ENCODE measurements at places on chromosomes 12 and 14. TPM values are rescaled to one million over a fixed set of nuclear protein-coding genes. Genes with fewer than 3 reads are reported as not detected.

The RHOJ gene
- 2.4 TPM for total RNA-seq

The GPR135 gene
- 0.84 TPM for total RNA-seq

The SERPINA9 gene
- total RNA-seq = not detected

The VRTN gene
- not detected for total RNA-seq

The OVCH1 gene
- not detected for total RNA-seq

The CLEC4C gene
- not detected for total RNA-seq

The CATSPERB gene
- total RNA-seq = not detected

The IL26 gene
- not detected for total RNA-seq

The RTL1 gene
- not detected for total RNA-seq

The CCDC175 gene
- total RNA-seq = not detected

The FOXG1 gene
- 0.15 TPM for total RNA-seq

The CCDC184 gene
- total RNA-seq = 0.34 TPM

The POMT2 gene
- 13.1 TPM for total RNA-seq

The RIN3 gene
- 7.3 TPM for total RNA-seq

The KERA gene
- total RNA-seq = not detected

The ALDH6A1 gene
- 14.3 TPM for total RNA-seq

The TMEM229B gene
- not detected for total RNA-seq

The PLEK2 gene
- total RNA-seq = 5.4 TPM

The PNMA1 gene
- total RNA-seq = 17.5 TPM

The FIGNL2 gene
- under 0.01 TPM for total RNA-seq

The KLHDC1 gene
- 0.30 TPM for total RNA-seq

The COX8C gene
- total RNA-seq = not detected

The TAS2R13 gene
- 0.17 TPM for total RNA-seq

The KTN1 gene
- total RNA-seq = 65.4 TPM

The FKBP4 gene
- 45.9 TPM for total RNA-seq

The DHRS1 gene
- total RNA-seq = 27.4 TPM

The VDR gene
- 3.5 TPM for total RNA-seq

The ZBTB25 gene
- 2.9 TPM for total RNA-seq

The MYF5 gene
- not detected for total RNA-seq

The PZP gene
- not detected for total RNA-seq

The KLHL28 gene
- 3.7 TPM for total RNA-seq

The INHBC gene
- not detected for total RNA-seq

The RAB21 gene
- 8.1 TPM for total RNA-seq

The MDGA2 gene
- total RNA-seq = under 0.01 TPM

The TCL1A gene
- not detected for total RNA-seq

The PTGES3 gene
- 110 TPM for total RNA-seq

The ANO2 gene
- not detected for total RNA-seq

Data from bronchus fibroblast of lung (primary cell).